Testis (tissue), 5 donors: ENCODE measurements at places on chromosomes 12 and 14. TPM values are rescaled to one million over a fixed set of nuclear protein-coding genes. Genes with fewer than 3 reads are reported as not detected.

- DNase-seq = no peak
Observed at GRCh38 chr12:117981267-117981666, 12.5 kb upstream of the KSR2 start.

DNA sequence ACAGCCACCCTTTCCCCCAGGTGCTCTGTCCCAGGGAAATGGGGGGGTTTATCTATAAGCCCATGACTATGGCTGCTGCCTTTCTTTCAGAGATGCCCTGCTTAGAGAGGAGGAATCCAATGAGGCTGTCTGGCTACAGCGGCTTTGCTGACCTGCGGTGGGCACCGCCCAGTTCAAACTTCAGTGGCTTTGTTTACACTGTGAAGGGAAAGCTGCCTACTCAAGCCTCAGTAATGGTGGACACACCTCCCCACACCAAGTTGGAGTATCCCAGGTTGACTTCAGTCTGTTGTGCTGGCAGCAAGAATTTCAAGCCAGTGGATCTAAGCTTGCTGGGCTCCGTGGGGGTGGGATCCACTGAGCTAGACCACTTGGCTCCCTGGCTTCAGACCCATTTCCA lies 869.2 kb downstream of the SLC6A15 start:
- no peak for DNase-seq

DNA sequence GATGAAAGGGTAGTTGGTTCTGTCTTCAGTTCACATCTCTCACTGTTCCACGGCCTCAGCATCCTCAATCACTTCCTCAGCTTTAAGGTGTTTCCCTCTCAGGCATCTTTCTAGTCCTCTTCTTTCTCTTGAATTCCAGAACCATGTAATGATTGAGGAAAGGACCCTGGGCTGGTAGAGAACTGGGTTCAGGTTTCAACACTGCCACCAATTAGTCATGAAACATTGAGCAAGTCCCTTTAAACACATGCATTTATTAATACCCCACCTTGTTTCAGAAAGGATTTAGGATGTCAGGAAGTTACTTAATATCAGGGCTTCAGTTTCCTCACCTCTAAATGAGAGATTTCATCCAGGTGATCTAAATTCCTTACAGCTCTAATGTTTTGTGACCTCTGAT lies 7.2 kb downstream of the DMAC2L start:
- no peak for DNase-seq

GRCh38 chr14:77965919-77966435 lies 166.1 kb downstream of the ADCK1 start:
- DNase-seq = peak; percentile 22

DNA sequence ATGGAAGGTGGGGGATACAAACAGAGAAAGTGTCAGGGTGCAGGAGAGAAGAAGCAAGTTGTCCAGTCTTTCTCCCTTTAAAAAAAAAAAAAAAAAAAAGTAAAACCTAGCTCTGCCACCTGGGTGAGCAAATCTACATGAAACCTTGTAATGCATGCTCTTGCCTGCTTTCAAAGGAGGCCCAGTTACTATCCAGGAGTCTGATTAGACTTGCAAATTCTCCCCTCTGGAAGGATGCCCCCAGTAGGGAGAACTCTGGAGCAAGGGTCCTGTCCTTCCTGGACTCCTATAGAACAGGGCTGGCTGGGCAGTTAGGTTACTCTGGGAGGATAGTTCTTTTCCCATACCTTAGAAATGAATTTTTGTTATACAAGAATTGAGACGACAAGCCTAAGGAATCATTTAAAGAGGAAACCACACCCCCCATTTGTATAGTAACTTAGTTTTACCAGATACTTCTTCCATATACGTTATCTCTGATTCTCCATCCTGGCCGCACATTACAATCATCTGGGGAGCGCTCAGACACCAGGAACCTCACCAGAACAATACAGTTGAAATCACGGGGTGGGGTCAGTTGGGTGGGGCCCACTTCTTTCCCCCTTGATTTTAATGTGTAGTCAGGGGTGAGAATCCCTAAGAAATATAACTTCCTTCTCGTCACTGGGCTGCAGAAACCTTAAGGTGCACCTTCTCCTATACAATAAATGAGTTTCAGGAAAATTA lies 30.5 kb downstream of the RAB35 start:
- no peak for DNase-seq

GRCh38 chr12:70722584-70723343 lies 85.5 kb upstream of the PTPRB start:
- DNase-seq = no peak

DNA sequence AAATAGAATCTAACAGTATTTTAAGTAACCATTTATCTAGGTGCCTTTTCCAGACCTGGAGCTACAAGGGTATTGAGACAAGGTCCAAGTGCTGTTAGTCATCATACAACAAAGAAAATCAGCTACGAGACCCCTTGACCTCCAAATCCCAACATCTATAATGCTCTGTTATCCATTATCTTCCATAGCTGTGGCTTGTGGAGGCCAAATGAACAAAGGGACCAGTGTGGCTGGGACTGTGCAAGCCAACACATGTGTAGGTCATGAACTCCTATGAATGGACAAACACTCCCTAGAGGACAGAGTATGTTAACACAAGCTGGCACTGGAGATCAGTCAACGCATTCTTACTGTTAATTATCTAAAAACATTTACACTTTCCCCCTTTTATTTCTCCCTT lies 374.5 kb downstream of the EMP1 start:
- no peak for DNase-seq

- no peak for DNase-seq
Observed at GRCh38 chr12:93358058-93358457, 19.7 kb upstream of the NUDT4 start.

Gene SERPINA10
- polyA plus RNA-seq = not detected

Gene MANSC4
- polyA plus RNA-seq = 1.1 TPM

Gene GPD1
- polyA plus RNA-seq = 3.1 TPM
